ENCODE measurements at places on chromosomes 13 and 19.

DNA sequence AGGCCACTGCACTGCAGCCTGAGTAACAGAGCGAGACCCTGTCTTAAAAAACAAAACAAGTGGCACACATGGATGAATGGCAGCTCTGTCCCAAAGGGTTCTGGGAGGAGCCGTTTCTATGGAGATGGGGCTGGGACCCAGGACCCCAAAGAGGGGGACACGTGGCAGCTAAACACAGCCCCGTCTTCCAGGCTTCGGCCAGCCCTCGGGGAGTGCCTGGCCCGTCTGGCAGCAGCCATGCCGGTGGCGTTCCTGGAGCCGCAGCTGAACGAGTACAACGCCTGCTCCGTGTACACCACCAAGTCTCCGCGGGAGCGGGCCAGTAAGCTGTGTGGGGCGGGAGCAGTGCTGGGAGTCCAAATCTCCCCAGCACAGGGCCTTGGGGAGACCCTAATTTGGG is 82.4 kb downstream of the RYR1 start:
- DNase-seq: no peak
- H3K36me3 ChIP-seq: no peaks in the 10 kb centered on the region
- H3K27ac ChIP-seq: no peak overlapping the region
- no peaks in the 10 kb centered on the region for H3K4me1 ChIP-seq
- H3K4me3 ChIP-seq: no peak overlapping the region
- H3K27me3 ChIP-seq: no peaks in the 10 kb centered on the region

GRCh38 chr13:49791315-49791710 is 1.2 kb downstream of the KPNA3 start:
- H3K27ac ChIP-seq: peak overlapping the region; percentile 91
- H3K4me3 ChIP-seq: peak overlapping the region; percentile 89
- peaks cover 24% of the 10 kb centered on the region for H3K4me1 ChIP-seq
- no peaks in the 10 kb centered on the region for H3K27me3 ChIP-seq

DNA sequence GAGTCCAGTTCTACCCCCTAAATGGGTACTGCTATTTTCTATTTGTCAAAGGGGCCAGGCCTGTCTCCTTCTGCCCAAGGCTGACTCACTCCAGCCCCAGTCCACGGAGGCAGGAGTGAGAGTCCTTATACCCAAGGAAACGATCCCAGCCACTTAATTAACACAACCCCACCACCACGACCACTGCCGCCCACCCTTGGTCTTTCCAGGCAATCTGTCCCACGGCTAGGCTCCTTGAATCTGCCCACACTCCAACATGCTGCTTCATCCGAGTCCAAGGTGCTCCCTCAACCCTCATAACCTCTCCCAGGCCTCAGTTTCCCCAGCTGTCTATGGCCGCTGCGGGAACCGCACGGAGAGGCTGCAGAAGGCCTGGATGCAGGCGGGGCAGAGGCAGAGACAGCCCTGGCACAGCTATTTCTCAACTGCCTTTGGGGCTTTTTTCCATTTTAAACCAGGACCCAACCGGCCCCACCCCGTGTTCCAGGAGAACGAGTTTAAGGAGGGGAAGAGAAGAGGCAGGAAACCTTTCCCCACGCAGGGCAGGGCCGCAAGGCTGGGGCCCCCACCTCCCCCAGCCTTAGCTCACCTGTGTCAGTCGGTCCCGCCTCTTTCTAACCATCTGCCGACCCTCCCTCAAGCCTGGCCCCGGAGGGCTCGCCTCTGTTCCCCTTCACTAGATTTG is 746 bp downstream of the RAB3D start:
- peaks cover 11% of the 10 kb centered on the region for H3K4me1 ChIP-seq
- H3K36me3 ChIP-seq: no peaks in the 10 kb centered on the region
- no peak overlapping the region for H3K27ac ChIP-seq
- peak overlapping the region; percentile 52 for H3K4me3 ChIP-seq
- H3K27me3 ChIP-seq: no peaks in the 10 kb centered on the region

DNA sequence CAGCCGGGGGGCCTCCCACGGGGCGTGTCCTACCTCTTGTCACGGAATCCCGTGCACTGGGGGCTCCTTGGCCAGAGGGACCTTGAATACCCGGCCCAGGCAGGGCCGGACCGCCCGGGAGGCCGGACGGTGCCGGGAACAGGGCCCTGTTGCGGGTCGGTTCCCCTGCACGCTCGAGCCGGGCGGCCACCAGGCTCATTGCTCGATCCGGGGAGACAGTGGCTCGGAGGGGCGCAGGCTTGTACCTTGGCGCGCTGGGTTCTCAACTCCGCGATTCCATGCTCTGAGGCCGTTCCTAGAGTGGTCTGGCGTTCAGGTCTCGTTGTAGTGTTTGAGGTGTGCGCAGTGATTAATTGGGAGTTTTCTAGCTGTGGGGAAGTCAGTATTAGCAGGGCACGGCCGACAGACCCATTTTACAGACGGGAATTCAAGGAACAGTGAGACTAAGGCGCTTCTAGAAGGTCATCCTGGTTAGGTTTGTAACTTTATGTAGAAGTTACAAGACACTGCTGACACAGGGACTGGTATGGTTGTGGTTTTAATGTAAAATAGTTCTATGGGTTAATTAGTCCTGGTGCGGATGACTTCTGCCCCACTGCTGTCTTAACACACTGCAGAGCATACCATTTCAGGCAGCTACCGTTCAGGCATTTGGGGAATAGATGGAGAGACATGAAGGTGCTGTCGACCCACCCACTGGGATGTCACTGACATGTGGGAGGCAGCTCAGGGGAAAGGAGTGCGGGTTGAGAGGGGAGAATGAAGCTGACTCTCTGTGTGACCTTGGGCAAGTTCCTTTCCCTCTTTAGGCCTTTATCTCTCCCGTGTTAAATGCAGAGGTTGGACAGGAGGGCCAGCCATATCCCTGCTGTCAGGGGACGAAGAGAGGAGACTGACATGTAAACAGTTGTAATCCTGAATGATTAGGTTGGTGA is 592 bp downstream of the CLPTM1 start:
- H3K27ac ChIP-seq: peak overlapping the region; percentile 56
- peaks cover 1% of the 10 kb centered on the region for H3K36me3 ChIP-seq
- peak; percentile 7 for DNase-seq
- H3K4me1 ChIP-seq: peaks cover 15% of the 10 kb centered on the region
- peak overlapping the region; percentile 88 for H3K4me3 ChIP-seq
- H3K27me3 ChIP-seq: no peaks in the 10 kb centered on the region

DNA sequence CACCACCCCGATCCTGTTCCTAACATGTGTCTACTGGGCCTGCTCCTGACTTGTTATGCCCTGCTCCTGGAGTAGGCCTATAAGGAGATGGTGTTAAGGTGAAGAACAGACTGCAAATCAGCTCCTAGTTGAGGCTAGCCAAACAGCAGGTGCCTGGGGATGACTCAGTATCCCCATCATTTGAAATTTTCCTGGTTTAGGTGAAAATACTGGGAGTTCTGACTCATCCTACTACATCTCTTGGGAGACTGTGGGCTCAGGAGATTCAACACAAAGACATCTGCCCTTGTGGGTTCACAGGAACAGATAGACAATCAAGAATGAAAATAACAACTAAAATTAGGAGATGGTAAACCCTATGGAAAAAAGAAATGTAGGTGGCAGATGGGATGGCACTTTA is 41.2 kb downstream of the BRD4 start:
- DNase-seq: no peak
- H3K36me3 ChIP-seq: no peaks in the 10 kb centered on the region
- no peak overlapping the region for H3K27ac ChIP-seq
- no peaks in the 10 kb centered on the region for H3K27me3 ChIP-seq

- H3K27ac ChIP-seq: peak overlapping the region; percentile 29
- peak; percentile 83 for DNase-seq
- peaks cover 22% of the 10 kb centered on the region for H3K4me1 ChIP-seq
- no peaks in the 10 kb centered on the region for H3K36me3 ChIP-seq
Measured at GRCh38 chr13:109146912-109147647, 517.7 kb downstream of the MYO16 start.

GRCh38 chr19:41356984-41357739 is 3.4 kb upstream of the TGFB1 start:
- H3K27ac ChIP-seq: no peak overlapping the region
- H3K36me3 ChIP-seq: no peaks in the 10 kb centered on the region
- H3K27me3 ChIP-seq: no peaks in the 10 kb centered on the region
- H3K4me3 ChIP-seq: no peak overlapping the region

DNA sequence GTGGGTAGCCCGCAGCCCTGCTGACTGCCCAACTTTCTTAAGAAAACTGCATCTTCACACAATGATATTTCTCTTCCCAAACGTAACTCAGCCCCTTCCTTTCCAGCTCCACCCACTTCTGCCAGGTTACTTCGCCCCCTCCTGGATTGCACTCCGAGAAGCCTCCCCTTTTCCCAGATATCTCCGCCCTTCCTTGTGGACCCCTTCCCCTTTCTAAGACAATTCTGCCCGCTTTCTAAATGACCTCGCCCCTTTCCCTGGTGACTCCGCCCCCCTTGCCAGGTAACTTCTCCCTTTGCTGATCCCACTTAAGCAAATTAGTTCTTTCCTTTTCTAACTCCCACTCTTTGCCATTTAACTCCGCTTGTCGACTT is 2.6 kb downstream of the VSIG10L start:
- H3K27me3 ChIP-seq: no peaks in the 10 kb centered on the region
- H3K4me1 ChIP-seq: peaks cover 8% of the 10 kb centered on the region
- peak overlapping the region; percentile 55 for H3K4me3 ChIP-seq
- H3K27ac ChIP-seq: peak overlapping the region; percentile 6

GRCh38 chr19:43798546-43799409 is 3.5 kb downstream of the LYPD5 start:
- no peaks in the 10 kb centered on the region for H3K36me3 ChIP-seq
- peaks cover 8% of the 10 kb centered on the region for H3K27me3 ChIP-seq
- H3K4me1 ChIP-seq: peaks cover 13% of the 10 kb centered on the region
- H3K4me3 ChIP-seq: no peak overlapping the region

GRCh38 chr13:51717786-51718398 is 86.1 kb downstream of the DHRS12 start:
- no peaks in the 10 kb centered on the region for H3K27me3 ChIP-seq
- no peak overlapping the region for H3K27ac ChIP-seq
- DNase-seq: no peak
- no peaks in the 10 kb centered on the region for H3K36me3 ChIP-seq
- no peaks in the 10 kb centered on the region for H3K4me1 ChIP-seq
- no peak overlapping the region for H3K4me3 ChIP-seq

- no peaks in the 10 kb centered on the region for H3K27me3 ChIP-seq
- peaks cover 2% of the 10 kb centered on the region for H3K4me1 ChIP-seq
- no peak overlapping the region for H3K4me3 ChIP-seq
- DNase-seq: no peak
- no peaks in the 10 kb centered on the region for H3K36me3 ChIP-seq
Measured at GRCh38 chr13:71219698-71220415, 647.1 kb downstream of the DACH1 start.

GRCh38 chr19:35760711-35761349 is 2.9 kb downstream of the PROSER3 start:
- H3K27ac ChIP-seq: no peak overlapping the region
- DNase-seq: no peak
- H3K36me3 ChIP-seq: peaks cover 3% of the 10 kb centered on the region
- no peaks in the 10 kb centered on the region for H3K27me3 ChIP-seq
- H3K4me1 ChIP-seq: peaks cover 22% of the 10 kb centered on the region

GRCh38 chr13:111178402-111178801 is 63.3 kb downstream of the ARHGEF7 start:
- H3K4me1 ChIP-seq: peaks cover 25% of the 10 kb centered on the region
- no peaks in the 10 kb centered on the region for H3K27me3 ChIP-seq
- H3K36me3 ChIP-seq: peaks cover under 1% of the 10 kb centered on the region

- no peaks in the 10 kb centered on the region for H3K36me3 ChIP-seq
- H3K4me3 ChIP-seq: no peak overlapping the region
- H3K4me1 ChIP-seq: no peaks in the 10 kb centered on the region
- H3K27ac ChIP-seq: no peak overlapping the region
Measured at GRCh38 chr13:36543671-36544070, 111.4 kb downstream of the CCNA1 start.

- peaks cover 11% of the 10 kb centered on the region for H3K36me3 ChIP-seq
- no peaks in the 10 kb centered on the region for H3K27me3 ChIP-seq
- H3K4me3 ChIP-seq: no peak overlapping the region
- H3K27ac ChIP-seq: no peak overlapping the region
- DNase-seq: no peak
Measured at GRCh38 chr19:3440082-3440481, 40.2 kb downstream of the SMIM24 start.

- H3K27me3 ChIP-seq: no peaks in the 10 kb centered on the region
- no peak for DNase-seq
- no peaks in the 10 kb centered on the region for H3K4me1 ChIP-seq
- H3K36me3 ChIP-seq: no peaks in the 10 kb centered on the region
- no peak overlapping the region for H3K27ac ChIP-seq
Measured at GRCh38 chr19:7611541-7612279, 16.0 kb downstream of the CAMSAP3 start.

GRCh38 chr13:53601113-53601512 is 572.5 kb downstream of the OLFM4 start:
- H3K36me3 ChIP-seq: no peaks in the 10 kb centered on the region
- H3K27ac ChIP-seq: no peak overlapping the region
- no peak for DNase-seq
- H3K4me1 ChIP-seq: no peaks in the 10 kb centered on the region

DNA sequence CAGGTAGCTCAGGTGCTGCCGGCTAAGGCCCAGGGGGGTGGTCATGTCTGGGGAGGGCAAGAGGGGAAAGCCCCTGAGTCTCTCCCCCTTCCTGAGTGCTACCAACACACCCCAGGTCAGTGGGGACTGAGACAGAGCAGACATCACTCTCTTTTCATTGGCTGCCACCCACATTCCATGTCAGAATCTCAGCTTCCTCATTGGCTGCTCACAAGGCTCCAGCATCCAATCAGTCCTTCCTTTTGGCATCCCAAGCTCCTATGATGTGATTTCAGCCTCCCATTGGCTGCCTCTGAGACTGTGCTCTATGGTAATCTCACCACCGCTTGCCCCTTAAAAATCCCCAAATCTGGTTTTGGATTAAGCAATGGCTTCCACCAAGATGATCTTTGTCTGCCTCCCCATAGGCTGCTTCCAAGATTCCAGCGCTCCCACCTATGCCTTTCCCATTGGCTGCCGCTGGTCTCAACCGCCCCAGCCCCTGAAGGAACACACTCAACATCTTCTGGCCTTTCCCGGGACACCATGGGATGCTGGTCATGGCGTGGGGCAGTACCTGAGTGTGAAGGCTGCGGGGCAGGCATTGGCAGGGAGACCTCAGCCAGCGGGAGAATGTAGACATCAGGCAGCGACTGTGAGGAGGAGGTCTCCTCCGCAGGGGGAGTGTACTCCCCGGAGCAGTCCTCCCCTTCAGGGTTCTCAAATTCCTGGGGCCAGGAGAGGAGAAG is 2.0 kb downstream of the LMTK3 start:
- no peaks in the 10 kb centered on the region for H3K36me3 ChIP-seq
- no peak for DNase-seq
- no peak overlapping the region for H3K27ac ChIP-seq
- H3K4me3 ChIP-seq: no peak overlapping the region
- peaks cover 12% of the 10 kb centered on the region for H3K27me3 ChIP-seq
- H3K4me1 ChIP-seq: no peaks in the 10 kb centered on the region

GRCh38 chr13:45989607-45990006 is 62.9 kb downstream of the ZC3H13 start:
- H3K4me3 ChIP-seq: no peak overlapping the region
- DNase-seq: peak; percentile 9
- no peaks in the 10 kb centered on the region for H3K27me3 ChIP-seq

Measured in endothelial cell of umbilical vein (primary cell).